ENCODE measurements at places on chromosomes 5 and 9.
A peak's percentile ranks its signal among the peaks of the same experiment; 100 is the strongest.

GRCh38 chr9:125255781-125256391 lies 5.7 kb upstream of the GAPVD1 start:
- no peak for DNase-seq

- DNase-seq, result peak; percentile 94
Measured at GRCh38 chr5:122180863-122181548, 51.7 kb downstream of the ZNF474 start.

DNA sequence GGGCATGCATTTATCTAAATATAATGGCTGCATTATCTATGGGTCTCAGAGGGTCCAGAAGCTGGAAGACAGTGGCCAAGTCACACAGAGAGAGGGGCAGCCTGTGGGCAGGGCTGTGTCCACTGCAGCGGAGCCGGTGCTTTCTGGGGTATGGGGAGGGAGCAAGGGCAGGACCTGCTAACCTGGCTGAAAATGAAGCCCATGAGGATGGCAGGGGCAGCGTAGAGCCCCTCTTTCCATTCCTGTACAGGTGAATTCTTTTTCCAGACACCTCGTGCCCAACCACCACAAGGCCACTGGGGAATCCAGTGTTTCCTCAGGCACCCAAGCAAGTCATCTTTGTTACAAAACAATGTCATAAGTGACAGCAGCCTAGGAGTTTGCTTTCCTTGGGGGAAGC lies 305.9 kb upstream of the IRX4 start:
- DNase-seq, result no peak

DNA sequence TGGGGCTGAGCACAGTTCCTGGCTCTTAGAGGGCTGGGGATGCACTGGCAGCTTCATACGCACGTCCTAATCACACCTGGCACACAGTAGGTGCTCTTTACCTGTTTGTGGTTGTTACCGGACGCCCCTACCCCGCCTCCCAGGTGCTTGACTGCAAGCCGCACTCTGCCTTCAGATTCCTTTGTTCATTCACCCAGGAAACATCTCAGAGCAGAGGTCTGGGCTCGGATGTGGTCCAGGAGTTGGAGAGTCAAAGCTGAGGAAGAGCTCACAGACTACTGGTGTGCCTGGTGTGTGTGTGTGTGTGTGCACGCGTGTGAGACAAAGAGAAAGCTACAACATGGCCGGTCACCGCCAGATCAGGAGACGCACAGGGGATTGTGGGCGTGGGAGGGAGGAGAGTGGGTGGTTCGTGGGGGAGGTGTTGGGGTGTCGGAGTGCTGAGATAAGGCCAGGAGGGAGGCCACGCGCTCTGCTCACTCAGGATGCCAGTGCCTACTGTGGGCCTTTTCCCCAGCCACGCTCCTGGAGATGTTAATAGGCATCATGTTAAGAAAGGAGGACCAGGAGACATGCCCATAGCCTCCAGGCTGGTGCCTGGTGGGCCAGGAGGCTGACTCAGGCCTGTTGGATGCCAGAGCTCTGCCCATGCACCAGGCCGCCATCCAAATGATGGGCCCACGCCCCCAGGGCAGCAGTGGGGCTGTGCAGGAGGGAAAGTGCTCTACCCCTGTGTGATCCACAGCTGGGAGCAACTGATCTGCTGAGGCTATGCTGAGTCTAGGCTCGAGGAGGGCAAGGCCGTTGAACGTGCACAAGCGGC lies 39.9 kb downstream of the CRB2 start:
- DNase-seq, result no peak

DNA sequence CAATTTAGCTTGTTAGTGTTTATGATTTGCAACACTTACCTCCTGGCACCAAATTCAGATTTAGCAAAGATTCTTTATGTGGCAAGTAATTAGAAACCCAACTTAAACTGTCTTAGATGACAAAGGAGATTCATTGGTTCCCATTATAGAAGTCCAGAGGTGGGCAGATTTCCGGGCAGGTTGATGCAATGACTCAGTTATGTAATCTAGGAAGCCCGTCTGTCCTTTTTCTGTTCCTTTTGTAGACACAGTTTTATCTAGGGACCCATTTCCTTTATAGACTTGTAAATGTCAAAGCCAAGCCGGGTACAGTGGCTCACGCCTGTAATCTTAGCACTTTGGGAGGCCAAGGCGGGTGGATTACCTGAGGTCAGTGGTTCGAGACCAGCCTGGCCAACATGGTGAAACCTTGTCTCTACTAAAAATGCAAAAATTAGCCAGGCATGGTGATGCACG lies 20.3 kb upstream of the ANKRD33B start:
- no peak for DNase-seq

- DNase-seq, result no peak
Measured at GRCh38 chr9:27485158-27485557, 38.9 kb upstream of the IFNK start.

GRCh38 chr9:65403721-65404120 lies 118.7 kb upstream of the FOXD4L5 start:
- no peak for DNase-seq

- DNase-seq, result peak; percentile 16
Measured at GRCh38 chr5:137565450-137565849, 66.3 kb upstream of the SPOCK1 start.

DNA sequence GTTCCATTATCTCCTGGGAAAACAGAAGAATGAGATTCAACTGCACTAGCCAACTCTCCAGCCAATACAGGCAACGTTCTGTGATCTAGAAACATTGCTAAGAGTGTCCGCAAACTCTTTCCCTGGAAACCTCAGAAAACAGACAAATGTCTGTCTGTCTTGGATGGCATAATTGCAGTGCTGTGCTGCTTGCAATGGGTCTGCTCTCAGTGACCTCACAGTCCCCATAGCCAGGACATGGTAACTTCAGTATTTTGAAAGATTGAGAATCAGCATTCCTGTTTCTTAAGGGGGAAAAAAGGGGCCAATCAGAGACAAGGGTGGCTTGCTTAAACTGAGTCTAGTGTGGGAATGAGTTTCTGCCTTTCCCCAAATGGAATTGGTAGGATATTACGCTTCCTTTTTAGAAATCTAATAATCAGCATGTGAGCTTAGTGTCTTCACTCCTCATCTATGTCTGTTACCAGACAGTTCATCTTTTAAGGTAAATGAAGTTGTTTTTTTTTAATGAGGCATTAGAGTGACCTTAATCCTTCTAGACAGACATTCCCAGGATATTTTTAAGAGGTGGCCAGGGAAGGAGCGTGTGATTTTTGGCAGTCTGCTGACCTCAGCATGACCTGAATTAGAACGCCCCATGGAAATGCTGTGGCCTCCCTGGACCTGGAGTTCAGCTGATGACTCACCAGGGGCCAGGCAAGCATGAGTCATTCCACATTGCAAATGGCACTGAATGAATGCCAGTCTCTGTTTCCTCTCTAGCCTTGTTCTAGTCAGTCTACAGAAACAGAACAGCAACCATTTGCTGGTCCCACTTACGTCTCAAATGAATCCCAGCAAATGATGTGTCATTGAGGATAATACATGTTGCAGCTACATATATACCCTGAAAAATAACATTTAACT lies 210.2 kb upstream of the ACTBL2 start:
- peak; percentile 95 for DNase-seq

DNA sequence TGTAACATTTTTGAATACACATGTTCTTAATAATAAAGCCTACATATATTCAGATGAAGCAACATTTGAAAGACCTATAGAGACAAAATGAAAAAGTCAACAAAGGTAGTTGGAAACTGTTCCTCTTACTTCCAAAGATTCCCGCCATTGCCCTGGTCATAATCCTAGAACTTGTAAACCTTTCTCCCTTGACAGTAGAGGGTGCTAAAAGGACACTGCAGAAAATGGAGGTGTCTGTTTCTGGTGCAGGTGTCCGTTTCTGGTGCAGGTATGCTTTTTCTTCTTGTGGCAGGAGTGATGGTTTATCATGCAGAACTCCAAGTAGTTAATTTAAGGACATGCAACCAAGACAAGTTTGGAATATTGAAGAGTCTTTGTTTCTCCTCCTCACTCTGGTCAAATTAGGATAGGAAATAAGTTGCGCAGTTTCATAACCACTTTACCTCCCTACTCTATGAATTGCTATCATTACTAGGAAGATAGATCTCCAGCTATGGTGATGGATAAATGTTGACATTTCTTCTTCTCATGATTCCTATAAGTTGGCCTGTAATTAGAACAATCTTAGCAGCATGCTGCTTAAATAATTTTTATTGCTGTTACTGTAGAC lies 56.0 kb upstream of the FAM174A start:
- DNase-seq, result peak; percentile 8

- DNase-seq, result no peak
Measured at GRCh38 chr9:121345070-121345469, 25.0 kb downstream of the STOM start.

DNA sequence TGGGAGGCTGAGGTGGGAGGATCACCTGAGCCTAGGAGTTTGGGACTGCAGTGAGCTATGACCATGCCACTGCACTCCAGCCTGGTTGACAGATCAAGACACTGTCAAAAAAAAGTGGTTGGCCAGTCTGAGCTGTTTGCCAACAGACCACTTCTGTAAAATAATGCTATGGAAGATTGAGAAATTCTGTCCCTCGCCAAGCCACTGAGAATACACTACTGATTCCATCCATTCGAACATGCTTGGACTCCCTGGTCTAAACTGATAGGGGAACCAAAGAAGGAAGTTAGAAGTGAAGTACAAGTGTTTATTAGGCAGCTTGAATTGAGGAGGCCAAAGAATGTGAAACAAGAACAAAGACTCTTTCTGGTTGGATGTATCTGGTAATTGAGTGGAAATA lies 27.2 kb downstream of the ENC1 start:
- no peak for DNase-seq

- no peak for DNase-seq
Measured at GRCh38 chr5:124825983-124826337, 79.5 kb upstream of the ZNF608 start.

- no peak for DNase-seq
Measured at GRCh38 chr9:122090287-122090883, 2.7 kb downstream of the TTLL11 start.

DNA sequence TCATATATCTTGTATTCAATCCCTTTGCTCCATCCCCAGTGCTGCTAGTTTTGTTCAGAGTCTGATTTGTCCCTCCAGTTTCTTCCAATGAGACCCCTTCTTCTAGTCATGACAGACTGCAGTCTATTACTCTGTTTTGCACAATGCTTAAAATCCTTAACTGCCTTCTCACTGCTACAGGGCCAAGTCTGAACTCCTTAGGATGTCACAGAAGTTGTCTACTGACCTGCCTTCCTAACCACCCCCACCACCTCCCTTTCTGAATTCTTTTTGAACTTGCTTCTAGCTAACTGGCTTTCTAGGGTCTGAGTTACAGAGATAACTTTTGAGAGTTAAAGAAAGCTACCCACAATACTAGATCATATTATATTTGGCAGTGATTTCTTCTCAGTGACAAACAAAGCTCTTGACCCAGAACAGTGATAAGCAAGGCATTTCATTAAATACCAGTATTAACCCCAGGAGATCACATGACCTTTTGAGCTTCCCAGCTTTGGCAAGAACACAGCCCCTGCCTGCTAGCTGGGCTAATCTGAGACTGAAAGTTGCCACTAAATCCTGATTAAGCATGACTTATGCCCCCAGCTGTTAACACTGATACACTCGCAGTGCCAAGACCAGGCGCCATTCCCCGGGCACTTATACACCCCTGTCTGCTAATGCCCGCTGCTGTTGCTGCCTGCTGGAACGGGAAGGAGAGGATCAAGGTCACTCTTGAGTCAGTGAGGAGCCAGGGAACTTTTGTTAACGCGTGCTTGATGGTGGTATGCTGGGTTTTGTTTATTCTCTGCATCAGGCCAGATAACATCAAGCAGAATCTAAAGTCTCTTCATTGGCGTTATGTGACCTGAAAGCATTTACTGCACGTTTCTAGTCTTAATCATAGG lies 36.4 kb upstream of the ADAMTSL1 start:
- peak; percentile 52 for DNase-seq

DNA sequence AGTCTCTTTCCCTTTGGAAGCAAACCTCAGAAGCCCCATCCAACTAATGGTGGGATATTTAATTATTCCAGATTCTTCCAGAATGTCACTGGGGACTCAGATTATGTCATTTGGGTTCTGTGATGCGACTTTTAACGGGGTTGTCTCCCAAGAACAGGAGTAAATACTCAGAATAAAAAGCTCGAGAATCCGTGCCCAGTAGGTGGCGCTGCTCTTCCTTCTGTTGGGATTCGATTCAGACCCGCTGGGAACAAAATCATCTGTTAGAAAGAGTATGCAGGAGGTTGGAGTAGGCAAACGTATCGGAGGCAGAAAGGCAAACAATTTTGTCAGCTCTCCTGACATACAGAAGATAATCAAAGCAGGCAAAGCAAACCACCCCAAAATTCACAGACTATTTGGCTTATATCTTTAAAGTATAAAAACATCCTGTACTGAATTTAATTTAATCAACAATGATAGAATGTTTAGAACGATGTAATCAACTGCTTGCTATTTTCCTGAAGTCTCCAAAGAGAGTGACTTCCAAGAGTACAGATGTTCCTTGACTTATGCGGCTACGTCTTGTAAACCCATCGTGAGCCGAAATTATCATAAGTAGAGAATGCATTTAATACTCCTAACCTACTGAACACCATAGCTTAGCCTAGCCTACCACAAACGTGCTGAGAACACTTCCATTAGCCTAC lies 169.8 kb upstream of the RAI14 start:
- DNase-seq, result peak; percentile 88

DNA sequence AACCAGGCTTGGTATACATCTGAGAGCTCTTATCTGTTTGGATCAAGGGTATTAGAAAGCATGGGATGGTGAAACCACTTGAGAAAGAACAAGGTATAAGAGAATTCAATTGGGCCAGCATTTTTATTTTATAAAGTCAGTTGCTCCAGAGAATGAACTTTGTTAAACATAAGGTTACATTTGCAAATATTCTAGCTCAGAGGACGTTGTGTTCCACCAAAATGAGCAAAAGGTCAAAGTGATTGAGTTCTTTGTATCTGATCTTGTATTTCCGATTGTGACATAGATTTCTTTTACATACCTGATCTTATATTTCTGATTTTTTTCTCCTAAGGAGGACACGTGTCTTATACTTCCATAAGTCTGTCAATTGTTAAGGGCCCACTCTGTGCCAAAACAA lies 8.6 kb upstream of the STARD4 start:
- DNase-seq, result no peak

- DNase-seq, result no peak
Measured at GRCh38 chr9:26974927-26975326, 18.7 kb downstream of the IFT74 start.

DNA sequence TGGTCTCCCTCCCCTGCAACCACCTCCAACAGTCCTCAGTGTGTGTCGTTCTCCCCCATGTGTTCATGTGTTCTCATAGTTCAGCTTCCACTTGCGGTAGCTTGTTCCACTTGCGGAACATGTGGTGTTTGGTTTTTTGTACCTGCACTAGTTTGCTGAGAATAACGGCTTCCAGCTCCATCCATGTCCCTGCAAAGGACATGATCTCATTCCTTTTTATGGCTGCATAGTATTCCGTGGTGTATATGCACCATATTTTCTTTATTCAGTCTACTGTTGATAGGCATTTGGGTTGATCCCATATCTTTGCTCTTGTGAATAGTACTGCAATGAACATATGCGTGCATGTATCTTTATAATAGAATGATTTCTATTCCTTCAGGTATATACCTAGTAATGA lies 43.0 kb upstream of the ZFYVE16 start:
- no peak for DNase-seq

DNA sequence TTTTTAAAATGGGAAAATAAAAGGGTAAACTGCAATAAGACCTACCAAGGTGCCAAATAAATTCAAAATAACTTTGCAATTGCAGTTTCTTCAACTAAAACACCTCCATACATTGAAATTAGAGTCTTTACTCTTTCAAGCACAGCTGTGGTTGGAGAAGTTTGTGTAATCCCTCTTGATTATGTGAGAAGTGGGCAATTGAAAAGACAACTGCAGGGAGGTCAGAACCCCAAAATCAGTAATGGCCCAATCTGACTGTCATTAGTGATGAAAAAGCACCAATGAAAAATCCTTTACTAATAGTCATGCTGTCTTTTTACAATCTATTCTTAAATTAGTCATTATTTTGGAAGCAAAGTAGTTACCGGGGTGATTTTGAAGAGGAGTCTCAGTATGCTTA lies 116.7 kb upstream of the RGMB start:
- DNase-seq, result no peak
